ENCODE measurements at places on chromosomes 16 and 17.

GRCh38 chr16:23700509-23700908, 12.5 kb downstream of the ERN2 start:
- no peak for DNase-seq

DNA sequence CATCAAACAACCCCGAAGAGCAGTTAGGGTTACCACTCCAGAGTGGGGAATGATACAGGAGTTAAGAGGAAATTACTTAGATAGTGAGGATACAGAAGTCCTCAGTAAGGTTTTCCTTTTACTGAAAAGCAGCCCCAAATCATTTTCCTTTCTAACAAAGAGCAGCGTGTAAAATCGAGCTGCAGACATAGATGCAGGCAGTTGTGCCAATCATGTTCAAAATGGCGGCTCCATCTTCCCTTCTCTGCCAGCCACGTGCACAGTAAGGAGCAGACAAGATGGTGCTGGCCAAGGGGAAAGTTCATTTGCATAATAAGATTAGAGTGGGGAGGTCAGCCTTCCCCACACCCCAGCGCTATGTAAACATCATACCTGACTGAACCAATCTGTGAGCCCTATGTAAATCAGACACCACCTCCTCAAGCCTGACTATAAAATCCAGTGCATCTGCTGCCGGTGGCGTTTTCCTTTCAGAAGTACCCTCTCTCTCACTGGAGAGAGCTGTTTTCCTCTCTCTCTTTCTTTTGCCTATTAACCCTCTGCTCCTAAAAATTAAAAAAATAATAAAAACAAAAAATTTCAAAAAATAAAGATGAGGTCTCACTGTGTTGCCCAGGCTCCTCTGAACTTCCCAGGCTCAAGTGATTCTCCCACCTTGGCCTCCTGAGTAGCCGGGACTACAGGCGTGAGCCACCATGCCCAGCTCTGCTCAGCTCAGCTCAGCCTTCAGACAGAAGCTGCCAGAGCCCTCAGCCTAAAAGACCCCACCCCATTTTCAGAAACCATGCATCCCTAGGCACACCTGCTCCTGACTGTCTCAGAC, 2.6 kb upstream of the SRL start:
- DNase-seq: no peak

DNA sequence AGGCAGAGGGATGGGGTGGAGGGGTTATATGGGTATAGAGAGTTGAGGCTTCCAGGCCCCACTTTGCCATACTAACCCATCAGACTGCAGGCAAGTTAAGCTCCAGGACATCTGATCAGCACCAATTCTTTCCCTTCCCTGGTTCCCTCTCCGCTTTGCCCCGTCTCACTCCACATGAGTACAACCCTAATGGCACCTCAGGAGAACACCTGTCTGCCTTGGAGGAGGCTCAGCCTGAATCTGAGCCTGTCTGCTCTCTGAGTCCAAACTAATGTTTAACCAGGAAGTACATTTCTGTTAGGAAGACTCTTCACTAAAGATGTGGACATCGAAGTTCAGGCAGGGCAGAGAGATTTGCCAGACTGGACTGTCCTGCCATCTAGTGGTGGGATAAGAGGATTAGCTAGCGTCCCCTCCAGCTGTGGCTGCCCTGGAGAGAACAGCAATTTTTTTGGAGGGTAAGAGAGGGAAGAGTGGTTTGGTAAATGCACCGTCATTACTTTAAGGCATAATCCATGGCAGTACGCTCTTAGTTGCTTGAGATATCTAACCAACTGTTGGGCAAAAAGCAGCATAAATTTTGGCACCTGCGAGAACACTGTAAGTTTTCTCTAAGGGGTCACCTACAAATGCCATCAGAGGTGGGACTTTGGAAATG, 29.2 kb upstream of the LRRC75A start:
- peak; percentile 58 for DNase-seq

DNA sequence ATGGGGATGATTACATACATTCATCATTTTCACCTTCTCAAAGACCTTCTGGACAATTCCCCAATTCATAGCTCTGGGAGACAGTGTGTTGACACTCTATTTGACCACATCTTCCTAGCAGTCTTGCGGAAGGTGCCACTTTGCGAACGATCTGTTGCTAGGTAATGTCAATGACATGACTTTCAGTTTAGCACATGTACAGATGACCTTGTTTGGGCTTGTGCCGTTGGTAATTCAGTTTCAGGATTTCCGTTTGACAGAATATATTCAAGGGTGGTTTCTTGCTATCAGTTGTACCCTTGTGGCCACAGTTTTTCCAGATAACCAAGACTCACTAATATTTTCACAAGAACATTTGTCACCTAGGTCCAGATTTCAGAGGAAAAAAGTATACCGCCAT, 478.2 kb downstream of the WWOX start:
- DNase-seq: no peak

- DNase-seq: no peak
Observed at GRCh38 chr17:8924595-8924994, 40.9 kb downstream of the PIK3R5 start.

GRCh38 chr17:78368348-78368747, 8.5 kb upstream of the SOCS3 start:
- DNase-seq: no peak

DNA sequence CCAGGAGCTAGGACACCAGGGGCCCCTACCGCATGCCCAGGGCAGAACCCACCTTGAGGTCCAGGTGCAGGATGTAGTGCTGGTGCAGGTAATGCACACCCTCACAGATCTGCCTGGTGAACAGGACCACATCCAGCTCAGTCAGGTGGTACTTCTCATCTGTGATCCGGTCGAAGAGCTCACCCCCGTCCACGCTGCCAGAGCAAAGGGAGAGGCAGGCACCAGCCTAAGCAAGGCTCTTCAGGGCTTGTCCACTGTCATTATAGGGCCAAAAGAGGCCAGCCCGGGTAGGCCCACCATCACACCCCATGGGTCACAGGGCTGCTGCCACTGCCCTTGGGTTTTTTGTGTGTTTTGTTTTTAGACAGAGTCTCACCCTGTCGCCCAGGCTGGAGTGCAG, 21.0 kb downstream of the MYLK3 start:
- no peak for DNase-seq

GRCh38 chr16:81401035-81401950, 43.3 kb upstream of the CMIP start:
- DNase-seq: no peak

- DNase-seq: no peak
Observed at GRCh38 chr17:1959871-1960544, 65.1 kb downstream of the RTN4RL1 start.

GRCh38 chr16:70778901-70779309, 22.1 kb downstream of the VAC14 start:
- no peak for DNase-seq

- DNase-seq: peak; percentile 18
Observed at GRCh38 chr17:36463916-36464764, 22.3 kb upstream of the ZNHIT3 start.

GRCh38 chr16:660132-660458, 7.8 kb upstream of the RHOT2 start:
- no peak for DNase-seq

- no peak for DNase-seq
Observed at GRCh38 chr16:83951544-83951943, 1.5 kb upstream of the OSGIN1 start.

DNA sequence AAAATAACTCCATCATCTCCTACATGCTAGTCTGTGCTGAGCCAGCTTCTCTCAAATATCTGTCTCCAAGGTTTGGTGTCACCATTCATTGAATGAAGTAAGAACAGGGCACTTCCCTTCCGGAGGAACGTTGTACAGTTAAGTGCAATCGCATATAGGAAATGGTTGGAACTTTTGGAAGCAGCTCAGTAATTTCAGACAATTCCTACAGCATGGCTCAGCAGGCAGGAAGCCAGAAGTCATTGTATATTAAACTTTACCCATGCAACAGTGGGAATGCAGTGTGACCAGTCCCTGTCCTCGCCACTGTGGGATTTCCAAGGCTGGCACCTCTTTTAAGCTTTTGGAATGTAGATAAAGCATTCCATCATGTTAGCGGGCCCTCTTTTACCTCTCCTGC, 51.1 kb upstream of the MYH2 start:
- no peak for DNase-seq

- no peak for DNase-seq
Observed at GRCh38 chr17:61160789-61161445, 238.7 kb upstream of the TBX2 start.

DNA sequence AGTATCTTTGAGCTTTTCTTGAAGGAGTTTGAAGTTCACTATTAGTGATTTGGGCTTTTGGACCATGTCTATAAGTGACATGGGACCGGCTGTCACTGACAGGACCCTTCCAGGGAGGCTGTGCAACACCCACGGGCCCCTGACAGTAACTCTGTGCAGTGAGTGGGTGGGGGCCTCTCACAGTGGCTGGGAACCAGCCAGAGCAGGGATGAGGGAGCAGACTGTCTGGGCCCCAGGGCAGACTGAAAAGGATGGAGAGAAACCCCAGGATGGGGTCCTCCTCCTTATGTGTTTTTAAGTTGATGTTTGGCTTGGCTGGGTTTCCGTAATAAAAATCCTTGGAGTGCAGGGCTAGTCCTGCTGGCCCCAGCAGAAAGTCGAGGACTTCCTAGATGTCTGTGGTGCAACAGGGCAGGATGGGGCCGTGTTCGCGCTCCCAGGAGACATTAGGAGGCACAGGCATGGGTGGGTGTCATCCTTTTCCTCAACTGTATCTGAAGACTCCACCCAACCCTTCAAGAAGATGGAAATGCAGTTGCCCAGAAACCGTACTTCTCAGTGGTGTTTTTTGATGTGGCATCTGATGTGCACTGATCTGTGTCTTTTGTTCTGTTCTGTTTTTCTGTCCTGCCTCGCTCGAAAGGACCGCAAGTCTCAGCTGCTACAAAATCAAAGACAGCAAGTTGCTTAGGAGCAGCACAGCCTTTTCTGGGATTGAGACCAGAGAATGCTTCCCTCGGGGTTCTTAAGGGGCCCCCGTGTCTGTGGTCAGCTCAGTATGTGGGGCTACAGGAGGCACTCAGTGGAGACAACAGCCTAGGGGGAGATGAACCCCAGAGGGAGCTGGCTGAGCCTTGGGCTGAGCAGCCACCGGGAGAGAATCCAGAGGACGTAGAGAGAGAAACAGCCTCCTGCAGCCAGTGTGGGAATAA, 24.2 kb downstream of the PLD6 start:
- DNase-seq: peak; percentile 44

DNA sequence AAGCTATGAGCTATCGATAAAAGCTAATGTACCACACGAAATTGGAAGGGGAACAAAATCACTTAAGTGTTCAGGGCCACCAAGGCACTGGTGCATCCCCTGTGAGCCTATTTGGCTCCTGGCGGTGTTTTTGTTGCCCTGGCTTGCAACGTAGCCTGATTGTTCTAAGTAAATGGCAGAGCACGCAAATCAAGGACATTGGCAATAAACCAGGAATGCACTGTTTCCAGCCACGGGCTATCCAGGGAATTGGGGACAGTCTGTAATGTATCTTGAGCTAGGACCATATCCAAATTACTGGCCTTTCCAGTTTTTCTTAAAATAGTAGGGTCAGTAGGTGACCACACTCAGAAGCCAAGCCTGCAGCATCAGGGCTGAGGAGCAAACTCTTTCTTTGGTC, 734.0 kb downstream of the MAF start:
- DNase-seq: no peak

- no peak for DNase-seq
Observed at GRCh38 chr17:76511668-76512365, 10.6 kb upstream of the RHBDF2 start.

DNA sequence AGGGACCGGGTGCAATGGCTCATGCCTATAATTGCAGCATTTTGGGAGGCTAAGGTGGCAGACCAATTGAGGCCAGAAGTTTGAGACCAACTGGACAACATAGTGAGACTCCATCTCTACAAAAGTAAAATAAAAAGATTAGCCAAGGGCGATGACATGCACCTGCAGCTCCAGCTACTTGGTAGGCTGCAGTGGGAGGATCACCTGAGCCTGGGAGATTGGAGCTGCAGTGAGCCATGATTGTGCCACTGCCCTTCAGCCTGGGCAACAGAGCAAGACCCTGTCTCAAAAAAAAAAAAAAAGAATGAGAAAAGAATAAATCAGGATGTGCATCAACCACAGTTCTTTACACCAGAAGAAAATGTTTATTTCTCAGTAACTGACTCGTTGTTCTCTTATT, 76.0 kb downstream of the CACNG3 start:
- DNase-seq: no peak

DNA sequence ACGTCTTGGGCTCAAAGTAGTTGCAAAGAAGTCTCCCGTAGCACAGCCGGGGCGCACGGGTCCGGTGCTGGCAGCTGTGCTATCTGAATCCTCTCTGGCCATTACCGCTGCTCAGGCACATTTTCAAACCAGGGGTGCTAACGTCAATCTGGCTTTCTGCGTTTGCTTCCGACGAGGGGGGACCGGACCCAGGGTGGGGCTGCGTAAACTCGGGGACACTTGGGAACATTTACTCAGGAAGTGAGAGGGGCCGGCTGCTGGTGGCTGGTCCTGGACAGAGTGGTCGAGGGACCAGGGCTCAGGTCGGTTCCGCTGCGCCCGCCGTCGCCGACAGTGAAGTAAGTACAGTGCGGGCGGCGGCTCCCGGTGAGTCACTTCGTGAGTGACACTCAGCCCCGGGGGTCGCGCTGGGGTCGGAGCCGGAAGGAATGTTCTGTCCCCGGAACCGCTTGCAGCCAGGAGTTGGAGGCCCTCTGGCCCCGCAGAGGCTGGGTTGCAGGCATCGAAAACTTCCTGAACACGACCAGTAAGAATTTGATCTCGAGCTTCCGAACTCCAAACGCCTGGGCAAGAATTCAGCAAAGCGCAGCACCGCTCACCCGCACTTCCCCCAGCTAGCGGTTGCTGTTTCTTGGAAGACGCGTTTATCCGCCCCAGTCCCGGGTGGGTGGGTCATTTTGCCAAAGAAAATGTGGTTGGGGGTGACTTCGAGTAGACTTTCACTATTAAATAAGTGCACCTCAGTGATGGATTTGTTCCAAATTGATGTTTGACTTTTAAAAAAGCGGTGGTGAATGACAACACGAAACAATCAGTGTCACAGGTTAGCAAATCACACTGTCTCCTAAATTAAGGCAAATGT, 1.4 kb upstream of the HS3ST3B1 start:
- DNase-seq: peak; percentile 31

- DNase-seq: no peak
Observed at GRCh38 chr16:65779201-65779600, 587.3 kb upstream of the CDH5 start.

- peak; percentile 60 for DNase-seq
Observed at GRCh38 chr17:64262198-64262999, 661 bp downstream of the TEX2 start.

GRCh38 chr16:27437946-27438345, 36.0 kb downstream of the IL21R start:
- no peak for DNase-seq

GRCh38 chr17:34580685-34581445, 1.5 kb downstream of the TMEM132E start:
- DNase-seq: no peak

DNA sequence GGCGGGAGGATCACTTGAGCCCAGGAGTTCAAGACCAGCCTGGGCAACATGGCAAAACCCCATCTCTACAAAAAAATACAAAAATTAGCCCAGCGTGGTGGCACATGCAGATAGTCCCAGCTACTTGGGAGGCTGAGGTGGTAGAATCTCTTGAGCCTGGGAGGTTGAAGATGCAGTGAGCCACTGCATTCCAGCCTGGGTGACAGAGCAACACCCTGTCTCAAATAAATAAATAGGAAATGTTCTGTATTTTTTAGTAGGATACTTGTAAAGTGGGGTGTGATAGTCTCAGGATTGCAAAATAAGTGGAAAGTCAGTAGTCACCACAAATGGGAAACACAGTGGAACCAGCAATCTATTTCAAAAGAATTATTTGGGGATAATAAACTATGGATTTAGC, 4.0 kb downstream of the RSPRY1 start:
- DNase-seq: no peak
